ENCODE measurements at places on chromosomes 6 and 20.

DNA sequence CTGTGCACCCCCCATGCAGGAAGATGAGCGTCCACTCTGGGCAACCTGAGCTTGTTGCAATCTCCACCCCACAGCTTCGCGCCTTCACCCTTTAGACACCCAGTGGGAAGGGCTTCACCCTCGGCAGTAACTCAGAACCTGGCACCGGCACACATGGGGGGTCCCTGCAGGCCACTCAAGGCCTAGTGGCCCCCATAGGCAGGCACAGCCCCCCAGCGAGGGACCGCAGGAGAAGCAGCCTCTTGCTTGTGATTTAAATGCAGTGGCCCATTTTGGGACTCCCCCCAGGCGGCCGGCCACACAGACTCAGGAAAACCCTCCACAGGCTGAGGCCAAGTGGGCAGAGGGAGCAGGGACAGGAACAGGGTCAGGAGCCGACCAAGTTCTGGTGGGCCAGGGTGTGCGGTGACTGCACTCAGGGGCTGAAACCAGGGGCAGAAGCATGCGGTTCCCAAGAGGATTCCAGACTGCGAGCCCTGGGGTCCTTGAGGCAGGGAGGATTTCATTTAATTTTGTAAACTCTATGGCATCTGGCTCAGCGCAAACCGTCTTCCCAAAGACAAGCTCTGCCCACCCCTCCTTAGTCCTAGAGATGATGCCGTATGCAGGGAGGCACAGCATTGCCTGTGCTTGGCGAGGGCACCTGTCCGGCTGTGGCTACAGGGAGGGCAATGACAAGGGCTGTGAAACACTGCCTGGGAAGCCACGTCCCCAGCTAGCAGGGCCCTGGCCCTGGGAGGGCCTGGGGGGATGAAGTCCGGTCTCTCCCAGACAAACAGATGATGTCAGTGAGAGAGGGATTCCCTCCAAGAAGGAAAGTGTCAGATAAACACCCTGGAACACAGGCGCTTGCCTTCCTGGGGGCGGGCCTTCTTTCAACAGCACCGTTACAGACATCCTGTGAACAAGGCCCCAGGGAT is 52.9 kb upstream of the GPR31 start:
- DNase-seq, result no peak

DNA sequence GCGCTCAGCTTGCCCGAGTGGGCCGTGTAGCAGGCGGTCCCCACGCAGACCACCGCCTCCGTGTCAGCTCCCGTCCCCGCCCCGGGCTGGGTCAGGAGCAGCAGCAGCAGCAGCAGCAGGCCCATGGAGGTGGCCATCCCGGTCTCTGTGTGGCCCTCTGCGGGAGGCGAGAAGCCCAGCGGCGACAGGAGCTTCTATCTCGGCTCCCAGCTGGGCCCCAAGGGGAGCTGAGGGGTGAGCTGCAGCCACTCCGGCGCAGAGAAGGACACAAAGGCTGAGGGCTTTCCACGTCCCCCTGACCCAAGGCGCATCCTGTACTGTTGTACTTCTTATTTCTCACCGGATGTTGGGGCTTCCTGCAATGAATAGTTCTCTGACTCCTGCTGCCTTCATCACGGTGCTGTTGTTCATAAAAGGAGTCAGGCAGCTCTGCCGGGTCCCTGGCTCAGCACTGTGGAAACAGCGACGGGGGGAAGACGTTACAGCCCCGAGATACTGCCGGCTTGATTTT is at the start of gene CD93:
TSS of gene CD93 (minus strand) at position 269 of the 511 bp plus-strand sequence. CDS start at position 137, 132 bp downstream.
- DNase-seq, result no peak

GRCh38 chr6:53391170-53391569 is 42.4 kb upstream of the ELOVL5 start:
- no peak for DNase-seq

- DNase-seq, result no peak
These were observed 15.2 kb upstream of the ARFGEF2 start for GRCh38 chr20:48906221-48906877.

- no peak for DNase-seq
These were observed 679.5 kb upstream of the NRSN1 start for GRCh38 chr6:23446469-23446967.
